Breast epithelium (tissue), 4 donors: ENCODE measurements at places on chromosomes 2 and 18. TPM values are rescaled to one million over a fixed set of nuclear protein-coding genes. Genes with fewer than 3 reads are reported as not detected.

The NEURL3 gene
- 4.3 TPM for total RNA-seq

The RFTN2 gene
- total RNA-seq: 21.1 TPM

The FAM228A gene
- 2.6 TPM for total RNA-seq

The SCN2A gene
- total RNA-seq: 0.16 TPM

The SP9 gene
- total RNA-seq: 0.80 TPM

The DIPK1C gene
- not detected for total RNA-seq

The G6PC2 gene
- total RNA-seq: not detected

The SLC9A2 gene
- total RNA-seq: 0.98 TPM

- DNase-seq: no peak
Observed at GRCh38 chr2:138094031-138094430, 129.8 kb downstream of the HNMT start.

DNA sequence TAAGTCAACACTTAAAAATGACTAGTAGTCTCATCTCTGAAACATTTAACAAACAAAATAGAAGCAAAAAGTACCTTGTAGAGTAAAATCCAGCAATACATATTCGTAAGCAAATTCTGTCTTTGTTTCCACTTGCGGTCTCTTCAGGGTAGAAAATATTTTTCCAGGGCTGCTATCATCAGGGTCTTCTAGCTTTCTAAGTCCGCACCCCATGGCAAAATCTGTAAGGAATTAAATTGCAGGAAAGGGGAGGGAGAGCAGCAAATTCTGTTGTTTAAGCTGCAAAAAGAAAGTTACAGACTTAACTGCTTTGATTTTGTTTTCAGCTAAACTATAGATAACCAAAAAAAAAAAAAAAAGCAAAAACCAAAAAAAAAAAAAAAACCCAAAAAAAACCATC lies at the start of gene RFTN2:
TSS of gene RFTN2 (minus strand) at position 342 of the 400 bp plus-strand sequence. CDS start at position 213, 129 bp downstream.
- DNase-seq: no peak

GRCh38 chr2:64859312-64860212 lies 129.6 kb upstream of the SLC1A4 start:
- peak; percentile 86 for DNase-seq

- no peak for DNase-seq
Observed at GRCh38 chr2:68167186-68167585, 9.5 kb downstream of the PNO1 start.

DNA sequence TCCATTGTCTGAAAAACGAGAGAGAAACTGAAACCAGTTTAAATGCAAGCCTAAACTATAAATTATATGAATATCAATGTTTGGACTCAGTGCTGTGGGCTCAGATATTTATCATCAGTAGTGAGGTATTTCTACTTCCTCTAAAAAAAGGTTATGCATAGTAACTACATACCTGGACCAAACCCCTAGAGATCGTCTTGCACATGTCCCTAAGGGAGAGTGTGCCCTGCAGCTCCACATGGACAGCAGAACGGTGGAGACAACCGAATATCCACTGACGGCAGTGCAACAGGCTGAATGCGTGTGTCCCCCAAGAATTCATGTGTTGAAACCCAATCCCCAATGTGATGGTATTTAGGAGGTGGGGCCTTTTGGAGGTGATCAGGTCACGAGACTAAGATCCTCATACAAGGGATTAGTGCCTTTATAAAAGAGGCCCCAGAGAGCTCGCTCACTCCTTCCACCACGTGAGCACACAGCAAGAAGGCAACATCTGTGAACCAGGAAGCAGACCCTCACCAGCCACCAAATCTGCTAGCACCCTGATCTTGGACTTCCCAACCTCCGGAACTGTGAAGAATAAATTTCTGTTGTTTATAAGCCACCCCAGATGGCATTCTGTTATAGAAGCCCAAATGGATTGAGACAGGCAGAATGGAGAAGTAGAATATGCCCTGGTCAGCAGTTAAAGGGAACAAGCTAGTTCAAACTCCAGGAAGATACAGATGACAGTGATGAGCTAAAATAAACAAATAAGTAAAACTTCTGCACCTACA lies 208.4 kb downstream of the ANAPC1 start:
- no peak for DNase-seq

GRCh38 chr18:78735131-78736014 lies 244.2 kb upstream of the SALL3 start:
- peak; percentile 39 for DNase-seq

DNA sequence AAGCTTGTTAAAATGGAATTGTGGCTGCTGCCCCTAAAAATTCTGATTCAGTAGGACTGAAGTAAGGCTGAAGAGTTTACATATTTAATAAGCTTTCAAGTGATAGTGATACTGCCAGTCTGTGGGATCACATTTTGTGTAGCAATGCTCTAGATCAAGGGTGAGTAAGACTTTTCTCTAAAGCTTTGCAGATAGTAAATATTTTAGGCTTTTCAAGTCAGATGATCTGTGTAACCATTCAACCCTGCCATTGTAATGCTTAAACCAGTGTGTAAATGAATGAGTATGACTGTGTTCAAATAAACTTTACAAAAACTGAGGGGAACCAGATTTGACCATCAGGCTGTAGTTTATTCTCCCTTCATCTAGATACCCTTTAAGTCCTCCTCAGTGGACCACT lies 92.7 kb downstream of the PIK3C3 start:
- no peak for DNase-seq

GRCh38 chr2:215879977-215880940 lies 133.1 kb downstream of the MREG start:
- DNase-seq: no peak

DNA sequence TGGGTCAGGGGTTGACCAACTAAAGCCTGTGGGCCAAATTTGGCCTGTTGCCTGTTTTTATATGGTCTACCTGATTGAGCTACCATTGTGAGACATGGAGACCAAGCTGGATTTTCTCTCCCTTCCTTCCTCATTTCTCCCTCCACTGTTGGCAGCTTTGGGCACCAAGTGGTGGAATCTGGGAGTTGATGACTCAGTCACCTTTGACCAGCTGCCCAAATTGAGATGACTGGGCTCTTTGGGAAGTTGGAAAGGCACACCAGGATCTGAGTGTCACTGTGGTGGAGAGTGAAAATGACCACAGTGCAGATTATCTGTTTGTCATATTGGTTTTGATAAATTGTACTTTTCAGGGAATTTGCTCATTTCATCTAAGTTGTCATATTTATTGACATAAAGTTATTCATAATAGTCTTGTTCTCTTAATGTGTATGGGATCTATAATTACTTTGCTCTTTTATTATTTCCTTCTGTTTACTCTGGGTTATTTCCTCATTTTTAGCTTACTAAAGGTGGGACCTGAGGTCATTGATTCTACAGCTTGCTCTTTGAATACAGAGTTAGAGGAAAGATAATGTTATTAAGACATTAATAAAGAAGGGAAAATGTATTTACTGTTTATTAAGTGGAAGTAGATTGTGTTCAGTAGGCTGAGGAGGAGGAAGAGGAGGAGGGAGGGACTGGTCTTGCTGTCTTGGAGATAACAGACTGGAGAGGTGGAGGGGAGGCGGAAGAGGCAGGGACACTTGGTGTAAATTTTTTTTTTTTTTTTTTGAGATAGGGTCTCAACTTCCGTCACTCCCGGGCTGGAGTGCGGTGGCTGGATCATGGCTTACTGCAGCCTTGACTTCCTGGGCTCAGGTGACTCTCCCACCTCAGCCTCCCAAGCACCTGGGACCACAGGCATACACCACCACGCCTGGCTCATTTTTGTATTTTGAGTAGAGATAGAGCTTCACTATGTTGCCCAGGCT lies 31.8 kb downstream of the AGFG1 start:
- no peak for DNase-seq

DNA sequence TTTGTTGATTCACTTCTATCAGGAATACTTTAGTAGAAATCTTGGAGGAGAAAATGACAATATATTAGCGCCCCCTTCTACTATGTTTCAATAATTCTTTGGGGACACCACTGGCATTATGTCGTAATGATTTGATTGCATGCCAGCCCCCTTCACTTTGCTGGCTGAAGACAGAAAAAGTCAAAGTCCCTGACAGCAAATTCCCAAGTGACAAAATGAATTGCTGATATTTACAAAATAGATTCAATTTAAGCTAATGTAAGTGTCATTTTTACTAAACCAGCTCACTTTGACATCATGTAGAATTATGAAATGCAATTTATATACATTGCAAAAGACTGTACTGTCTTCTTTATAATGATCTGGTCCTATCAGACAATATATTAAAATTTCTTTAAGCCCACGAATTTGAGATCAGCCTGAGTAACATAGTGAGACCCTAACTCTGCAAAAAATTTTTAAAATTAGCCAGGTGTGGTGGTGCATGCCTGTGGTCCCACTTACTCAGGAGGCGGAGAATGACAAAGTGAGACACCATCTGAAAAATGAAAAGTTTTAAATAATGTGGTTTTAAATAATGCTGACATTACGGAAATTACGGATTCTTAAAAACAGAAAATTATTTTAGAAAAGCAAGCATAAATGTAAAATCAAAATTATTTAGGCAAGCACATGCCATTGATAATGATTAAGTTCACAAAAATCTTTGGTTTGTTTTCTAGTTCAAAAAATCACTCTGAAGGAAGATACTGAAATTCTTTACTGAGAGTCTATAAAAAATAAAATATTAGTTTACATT lies 520.1 kb upstream of the PKDCC start:
- DNase-seq: no peak

DNA sequence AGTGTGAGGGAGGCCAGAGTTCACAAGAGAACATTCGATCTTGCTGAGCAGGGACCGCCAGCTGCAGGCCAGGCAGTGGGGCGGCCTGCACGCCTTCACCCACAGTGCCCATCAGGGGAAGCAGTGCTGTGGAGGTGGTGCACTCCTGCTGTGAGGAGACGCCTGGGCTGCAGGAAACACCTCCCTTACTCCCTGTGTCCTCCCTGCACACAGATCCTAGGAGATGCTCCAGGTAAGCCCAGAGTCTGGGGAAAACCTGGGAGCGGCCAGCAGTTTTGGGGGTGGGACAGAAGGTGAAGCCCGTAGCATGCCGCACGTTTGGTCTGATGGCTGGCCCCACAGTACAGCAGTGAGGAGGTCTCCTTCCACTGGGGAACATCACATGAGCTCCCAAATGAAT lies 180.8 kb upstream of the RAB6C start:
- DNase-seq: no peak

DNA sequence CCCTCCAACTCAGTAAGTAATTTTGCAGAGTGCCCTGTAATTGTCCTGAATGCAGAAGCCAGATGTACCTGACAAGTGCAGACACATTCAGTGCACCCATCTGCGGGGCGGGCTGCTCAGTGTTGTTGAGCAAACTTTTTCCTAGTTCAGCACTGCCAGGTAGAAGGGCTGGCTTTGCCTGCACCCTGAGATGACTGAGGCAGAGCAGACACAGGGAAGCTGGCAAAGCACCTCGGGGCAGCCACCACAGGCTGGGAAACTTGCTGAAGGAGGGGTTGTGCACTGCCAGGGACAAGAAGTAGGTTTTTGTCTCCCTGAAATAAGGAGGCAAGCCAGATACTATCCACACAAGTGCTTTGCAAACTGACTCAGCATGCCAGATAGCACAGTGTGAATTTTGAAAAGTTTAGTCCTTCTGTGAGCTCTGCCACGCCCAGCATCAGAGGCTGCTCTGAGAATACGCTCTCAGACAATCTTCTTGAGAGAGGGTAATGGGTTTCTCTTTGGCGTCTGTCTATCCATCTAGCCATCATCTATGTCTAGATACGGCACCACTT lies 62.3 kb downstream of the SOWAHC start:
- DNase-seq: no peak

GRCh38 chr2:132664096-132664495 lies 5.9 kb downstream of the LYPD1 start:
- no peak for DNase-seq
